ENCODE measurements at places on chromosomes 1 and 21.

DNA sequence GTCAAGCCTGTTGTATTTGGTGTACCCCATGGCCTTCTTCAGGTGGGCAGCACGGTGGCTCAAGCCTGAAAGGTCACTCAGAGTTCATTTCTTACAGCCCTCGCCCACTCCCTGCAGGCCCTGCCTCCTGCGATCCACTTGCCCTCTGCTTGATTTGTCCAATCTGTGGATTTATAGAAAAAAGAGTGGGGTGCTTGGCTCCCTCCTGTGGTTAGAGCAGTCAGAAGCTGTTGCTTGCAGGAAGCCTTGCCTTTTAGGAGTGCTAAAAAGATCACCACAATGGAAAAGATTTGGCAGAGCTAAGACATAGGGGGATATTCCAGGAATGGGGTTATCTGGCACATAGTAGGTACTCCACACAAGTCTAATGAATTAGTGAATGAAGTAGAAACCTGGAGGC lies 108.0 kb upstream of the TRABD2B start:
- no peak for DNase-seq

DNA sequence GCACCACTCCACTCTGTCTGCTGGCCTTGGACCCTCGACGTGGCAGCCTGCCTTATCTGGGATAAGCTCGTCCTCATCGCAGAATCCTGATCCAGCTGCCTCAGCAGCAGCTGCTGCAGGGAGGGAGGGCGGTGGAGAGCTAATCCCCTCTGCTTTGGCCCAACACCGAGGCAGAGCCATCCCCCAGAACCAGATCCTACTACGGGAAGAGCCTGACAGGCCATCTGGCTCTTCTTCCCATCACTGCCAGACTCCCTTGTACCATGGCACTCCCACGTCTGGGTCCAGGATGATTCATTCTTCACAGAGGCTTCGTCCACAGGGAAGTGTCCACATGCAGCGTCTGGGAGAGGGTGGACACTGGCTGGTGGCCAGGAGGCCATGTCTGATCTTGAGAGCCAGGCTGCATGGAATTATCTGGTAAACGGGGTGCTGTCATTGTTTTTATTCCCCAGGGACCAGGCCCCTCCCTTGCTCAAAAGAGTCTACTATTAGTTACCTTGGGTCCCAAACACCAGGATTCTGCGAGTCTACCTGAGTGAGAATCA lies 14.6 kb upstream of the PKP1 start:
- DNase-seq = no peak

- no peak for DNase-seq
Measured at GRCh38 chr1:86429835-86430234, 5.9 kb downstream of the CLCA2 start.

DNA sequence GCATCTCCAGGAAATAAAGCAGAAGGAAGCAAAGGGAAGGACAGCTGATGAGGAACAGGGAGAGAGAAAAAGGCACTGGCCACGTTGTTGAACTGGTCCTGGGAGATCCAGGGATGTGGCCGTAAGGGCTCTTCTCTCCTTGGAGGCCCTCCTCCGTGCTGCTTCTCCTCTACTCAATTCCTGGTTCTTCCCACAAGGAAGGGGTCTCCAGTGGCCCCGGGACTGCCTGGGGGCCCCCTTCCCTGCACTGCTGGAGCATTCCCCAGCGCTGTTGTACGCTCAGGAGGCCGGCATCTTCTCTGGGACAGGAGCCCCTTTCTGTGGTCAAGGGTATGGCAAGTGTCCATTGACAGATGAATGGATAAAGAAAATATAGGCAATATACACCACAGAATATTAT lies 88.5 kb upstream of the TLR5 start:
- no peak for DNase-seq

- DNase-seq = no peak
Measured at GRCh38 chr1:92778376-92778775, 6.5 kb downstream of the EVI5 start.

GRCh38 chr1:167805041-167805556 lies 83.3 kb downstream of the MPZL1 start:
- DNase-seq = no peak

- no peak for DNase-seq
Measured at GRCh38 chr1:241738284-241739078, 86.4 kb downstream of the WDR64 start.

GRCh38 chr1:15579683-15580047 lies 5.2 kb downstream of the AGMAT start:
- no peak for DNase-seq

DNA sequence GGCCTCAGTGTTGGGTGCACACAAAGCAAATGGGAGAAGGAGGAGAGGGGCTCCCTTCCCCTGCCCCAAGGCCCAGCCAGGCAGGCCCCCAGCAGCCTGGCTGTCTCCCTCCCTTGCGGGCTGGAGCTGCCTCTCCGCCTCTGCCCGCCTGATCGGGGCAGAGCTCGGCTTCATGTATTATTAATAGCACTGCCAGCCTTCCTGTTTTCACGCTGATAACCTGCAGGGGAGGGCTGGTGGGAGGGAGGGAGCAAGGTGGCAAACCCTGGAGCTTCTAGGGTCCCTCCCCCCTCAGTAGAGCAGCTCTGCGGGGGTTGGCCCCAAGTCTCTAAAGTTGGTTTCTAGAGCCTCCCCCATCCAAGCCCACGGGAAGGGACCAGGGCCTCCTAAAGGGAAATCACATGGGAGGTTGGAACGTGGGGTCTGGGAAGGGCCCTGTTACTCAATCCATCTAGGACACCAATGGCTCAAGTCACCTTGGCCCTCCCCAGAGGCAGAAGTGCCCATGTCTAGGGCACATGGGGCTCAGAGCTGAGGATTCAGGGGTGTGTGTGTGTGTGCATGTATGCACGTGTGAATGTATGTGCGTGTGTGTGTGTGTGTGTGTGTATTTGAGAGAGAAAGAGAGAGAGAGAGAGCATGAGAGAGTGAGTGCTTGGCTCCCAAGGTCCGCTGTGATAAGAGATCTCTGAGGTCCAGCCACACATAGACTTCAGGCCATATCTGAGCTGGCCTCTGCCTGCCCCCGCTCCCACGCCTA lies 21.8 kb upstream of the POU3F1 start:
- no peak for DNase-seq

- no peak for DNase-seq
Measured at GRCh38 chr1:7587773-7588456, 183.2 kb upstream of the VAMP3 start.

- DNase-seq = no peak
Measured at GRCh38 chr1:1157914-1158710, 15.6 kb upstream of the TTLL10 start.

- no peak for DNase-seq
Measured at GRCh38 chr1:203465146-203465798, 10.3 kb upstream of the PRELP start.

DNA sequence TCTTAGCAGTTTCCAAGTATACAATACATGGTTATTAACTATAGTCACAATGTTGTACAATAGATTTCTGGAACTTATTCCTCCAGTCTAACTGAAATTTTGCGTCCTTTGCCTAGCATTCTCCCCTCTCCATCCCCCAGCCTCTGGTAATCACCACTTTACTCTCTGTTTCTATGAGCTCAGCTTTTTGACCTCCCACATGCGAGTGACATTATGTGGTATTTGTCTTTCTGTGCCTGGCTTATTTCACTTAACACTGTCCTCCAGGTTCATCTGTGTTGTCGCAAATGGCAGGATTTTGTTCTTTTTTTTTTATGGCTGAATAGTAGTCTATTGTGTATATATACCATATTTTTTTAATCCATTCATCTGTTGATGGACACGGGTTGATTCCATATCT lies 43.9 kb upstream of the CD101 start:
- DNase-seq = no peak

- DNase-seq = no peak
Measured at GRCh38 chr1:225577241-225577640, 75.7 kb downstream of the ENAH start.

- DNase-seq = no peak
Measured at GRCh38 chr1:150917387-150917786, 8.8 kb upstream of the SETDB1 start.

DNA sequence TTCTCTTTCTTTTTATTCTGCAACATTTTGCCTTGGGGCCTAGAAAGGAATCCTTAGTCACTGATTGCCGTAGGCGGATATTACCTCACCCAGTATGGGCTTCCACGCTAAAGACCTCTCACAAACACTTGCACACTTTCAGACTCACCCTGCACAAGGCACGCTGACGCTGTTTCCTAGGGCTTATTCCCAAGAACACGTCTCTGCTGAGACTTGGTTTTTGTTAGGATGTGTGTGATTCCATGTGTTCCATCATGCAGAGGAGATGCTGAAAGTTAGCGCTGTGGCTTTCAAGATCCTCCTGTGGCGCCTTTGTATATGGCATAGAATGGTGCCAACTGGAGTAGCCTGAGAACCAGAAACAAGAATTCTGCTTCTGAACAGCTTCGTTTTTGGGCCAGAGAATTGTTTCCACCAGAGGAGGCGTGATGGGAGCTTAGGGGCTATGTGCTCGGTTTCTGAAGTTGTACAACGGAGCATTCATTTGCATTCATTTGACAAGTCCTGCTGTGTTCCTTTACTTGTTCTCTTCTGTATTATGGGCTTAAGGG lies 297.0 kb downstream of the DISC1 start:
- no peak for DNase-seq

DNA sequence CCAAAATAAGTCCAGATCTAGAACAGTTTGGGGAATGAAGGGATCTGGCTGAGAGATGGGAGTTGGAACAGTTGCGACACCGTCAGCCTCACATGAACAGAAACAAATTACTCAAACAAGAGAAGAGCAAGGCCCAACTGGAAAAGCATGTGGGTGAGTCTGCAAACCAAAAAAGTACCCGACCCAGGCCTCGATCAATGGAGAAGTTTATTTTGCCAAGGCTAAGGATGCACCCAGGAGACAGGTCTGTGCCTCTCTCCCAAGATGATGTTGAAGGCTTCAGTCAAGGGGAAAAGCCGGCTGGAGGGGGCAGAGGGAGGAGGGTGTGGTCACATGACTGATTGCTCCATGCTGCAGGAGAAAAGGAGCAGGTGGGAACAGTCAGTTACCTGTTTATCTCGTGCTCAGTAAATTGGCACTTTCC lies 42.3 kb downstream of the KRTAP10-1 start:
- DNase-seq = no peak

DNA sequence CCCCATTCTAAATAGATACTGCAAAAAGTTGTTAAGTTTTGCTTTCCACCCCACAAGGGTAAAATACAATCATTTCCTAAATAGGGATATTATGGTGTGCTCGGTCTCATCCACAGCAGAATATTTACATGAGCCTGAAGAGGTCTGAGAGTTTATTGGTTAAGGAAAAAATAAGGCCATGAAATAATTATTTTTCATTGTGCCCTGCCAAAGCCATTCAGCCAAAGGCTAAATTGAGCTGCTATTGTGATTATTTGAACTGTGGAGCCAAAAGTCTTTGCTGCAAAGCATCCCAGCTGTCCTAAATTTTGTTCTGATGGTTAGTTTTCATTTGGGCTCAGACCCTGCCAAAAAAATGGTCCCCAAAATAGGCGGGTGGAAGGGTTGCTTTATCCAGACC lies 298.7 kb upstream of the ESRRG start:
- no peak for DNase-seq

DNA sequence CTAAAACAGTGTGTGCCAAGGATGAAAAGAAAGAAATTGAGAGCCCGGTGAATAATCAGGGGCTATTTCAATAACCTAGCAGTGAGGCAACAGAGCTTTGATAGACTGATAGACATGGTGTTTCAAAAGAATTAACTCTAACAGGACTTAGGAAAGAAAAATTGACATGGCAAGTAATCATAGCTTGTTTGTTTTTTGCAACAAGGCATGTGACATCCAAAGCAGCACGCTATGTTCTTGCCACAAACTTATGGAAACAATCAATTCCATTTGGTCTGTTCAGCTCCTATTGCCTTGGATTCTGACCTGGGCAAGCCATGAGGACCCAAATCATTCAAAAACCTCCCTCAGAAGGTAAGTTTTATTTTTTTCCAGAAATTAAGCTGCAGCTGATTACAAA lies 608.5 kb downstream of the SMYD3 start:
- DNase-seq = no peak

GRCh38 chr1:231494439-231495110 lies 33.9 kb upstream of the TSNAX start:
- no peak for DNase-seq

DNA sequence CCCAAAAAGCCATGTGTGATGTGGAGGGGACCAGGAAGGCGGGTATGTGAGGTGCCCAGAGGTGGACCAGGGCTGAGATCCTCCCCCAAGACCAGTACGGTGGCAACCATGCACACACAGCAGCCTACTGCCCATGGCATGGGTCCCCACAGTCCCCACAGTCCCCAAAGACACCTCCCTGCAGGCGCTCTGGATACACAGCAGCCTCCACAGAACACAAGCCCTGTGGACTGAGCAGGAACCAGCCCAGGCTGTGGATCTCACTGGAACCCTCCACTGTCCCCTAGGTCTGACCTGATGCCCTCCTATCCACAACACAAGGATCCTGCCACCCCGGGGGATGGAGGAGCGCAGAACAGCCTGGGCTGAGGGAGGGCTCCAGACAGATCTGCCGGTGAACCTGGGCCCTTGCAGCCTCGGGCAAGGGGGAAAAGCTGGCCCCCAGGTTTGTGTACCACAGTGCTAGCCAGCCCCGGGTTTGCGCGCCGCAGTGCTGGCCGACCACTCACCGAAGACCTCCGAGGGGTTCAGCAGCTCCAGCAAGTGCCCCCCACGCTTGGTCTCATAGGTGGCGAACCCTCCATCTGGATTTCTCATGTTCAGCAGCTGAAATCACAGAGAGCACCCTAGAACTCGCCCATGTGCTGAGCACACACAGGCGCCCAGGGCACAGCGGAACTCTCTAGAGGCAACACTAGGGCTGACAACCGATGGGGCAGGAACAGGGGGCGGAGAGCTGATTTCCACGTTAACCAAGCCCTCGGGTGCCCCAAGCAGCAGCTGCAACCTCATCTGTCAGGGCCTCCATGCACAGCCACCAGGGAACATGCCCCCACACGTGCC lies 22.1 kb upstream of the SPATC1L start:
- DNase-seq = no peak

DNA sequence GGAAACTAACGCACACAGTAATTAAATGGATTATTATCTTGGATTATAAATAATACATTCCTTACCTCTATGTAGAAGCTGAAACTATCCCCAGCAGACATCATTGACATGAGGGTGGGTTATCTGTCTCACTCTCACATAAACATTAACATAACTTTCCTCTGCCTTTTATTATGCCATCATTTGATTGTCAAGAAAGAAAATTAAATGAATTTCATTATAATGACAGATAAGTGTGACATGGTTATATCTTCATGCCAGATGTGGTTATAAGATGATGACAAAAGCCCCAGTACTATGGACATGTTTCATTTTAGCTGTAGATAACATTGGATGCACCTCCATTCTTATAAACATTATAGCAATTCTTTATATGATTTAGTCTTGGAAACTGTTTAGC lies 476.5 kb downstream of the KCNT2 start:
- no peak for DNase-seq

All from stimulated activated CD8-positive, alpha-beta memory T cell treated with anti-CD3 and anti-CD28 coated beads, Interleukin-15, amount 100 ng/mL, for 48 hours (primary cell).